ENCODE measurements at places on chromosomes 5 and 9.

DNA sequence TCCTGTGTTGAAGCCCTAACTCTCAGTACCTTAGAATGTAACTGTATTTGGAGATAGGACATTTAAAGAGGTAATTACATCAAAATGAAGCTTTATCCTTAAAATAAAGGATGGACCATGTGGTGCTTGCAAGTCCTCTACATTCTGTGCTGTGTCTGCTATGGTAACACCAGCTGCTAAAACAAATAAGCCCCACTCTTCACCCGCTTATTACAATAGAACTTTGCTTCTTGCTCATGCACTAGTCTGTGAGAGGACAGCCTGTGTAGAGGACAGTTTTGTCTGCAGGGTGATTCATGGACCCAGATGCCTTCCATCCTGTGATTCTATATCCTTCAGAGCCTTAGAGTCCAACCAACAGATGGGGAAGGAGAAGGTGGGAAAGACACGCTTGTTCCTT lies 12.5 kb upstream of the IGFBPL1 start:
- DNase-seq, result no peak

DNA sequence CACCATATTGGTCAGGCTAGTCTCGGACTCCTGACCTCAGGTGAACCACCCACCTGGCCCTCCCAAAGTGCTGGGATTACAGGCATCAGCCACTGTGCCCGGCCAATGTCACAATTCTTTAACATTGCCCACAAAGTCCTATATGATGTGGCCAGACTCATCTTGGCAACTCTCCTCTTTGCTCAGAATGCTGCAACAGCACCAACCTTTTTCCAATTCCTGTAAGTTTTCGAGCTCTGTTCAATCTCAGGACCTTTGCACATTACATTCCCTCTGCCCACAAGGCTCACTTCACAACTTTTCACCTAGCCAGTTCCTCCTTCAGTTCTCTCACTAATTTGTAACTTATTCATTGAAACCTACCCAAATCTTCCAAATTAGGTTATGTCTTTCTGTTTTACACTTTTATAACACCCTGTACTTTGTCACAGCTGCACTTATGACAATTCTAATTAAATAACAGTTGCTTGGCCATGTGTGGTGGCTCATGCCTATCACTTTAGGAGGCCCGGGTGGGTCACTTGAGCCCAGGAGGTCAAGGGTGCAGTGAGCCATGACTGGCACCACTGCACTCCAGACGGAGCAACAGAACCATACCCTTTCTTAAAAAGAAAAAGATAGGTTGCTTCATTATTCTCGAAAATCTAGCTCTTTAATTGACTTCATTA lies 30.9 kb upstream of the GLDC start:
- DNase-seq, result no peak

DNA sequence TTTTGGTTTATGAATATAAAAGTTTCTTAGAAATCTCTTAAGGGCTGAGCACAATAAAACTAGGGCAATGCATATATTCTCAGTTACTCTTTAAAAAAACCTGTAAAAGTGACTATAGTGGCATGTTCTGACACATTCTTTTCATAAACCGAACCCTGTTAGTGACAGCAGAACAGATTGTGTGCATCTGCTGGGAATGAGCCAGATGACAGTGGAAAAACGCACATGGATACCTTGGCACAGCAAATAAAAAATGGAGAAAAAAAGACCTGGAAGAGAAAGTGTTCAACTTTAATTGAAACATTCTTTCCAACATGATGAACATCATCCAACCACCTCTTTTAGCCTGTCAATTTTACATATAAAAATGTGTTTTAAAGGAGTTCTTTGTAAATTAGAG lies 12.7 kb downstream of the MEF2C start:
- no peak for DNase-seq

GRCh38 chr9:92488681-92489550 lies 6.6 kb upstream of the ASPN start:
- DNase-seq, result no peak

GRCh38 chr9:115071176-115071575 lies 46.8 kb downstream of the TNC start:
- no peak for DNase-seq

DNA sequence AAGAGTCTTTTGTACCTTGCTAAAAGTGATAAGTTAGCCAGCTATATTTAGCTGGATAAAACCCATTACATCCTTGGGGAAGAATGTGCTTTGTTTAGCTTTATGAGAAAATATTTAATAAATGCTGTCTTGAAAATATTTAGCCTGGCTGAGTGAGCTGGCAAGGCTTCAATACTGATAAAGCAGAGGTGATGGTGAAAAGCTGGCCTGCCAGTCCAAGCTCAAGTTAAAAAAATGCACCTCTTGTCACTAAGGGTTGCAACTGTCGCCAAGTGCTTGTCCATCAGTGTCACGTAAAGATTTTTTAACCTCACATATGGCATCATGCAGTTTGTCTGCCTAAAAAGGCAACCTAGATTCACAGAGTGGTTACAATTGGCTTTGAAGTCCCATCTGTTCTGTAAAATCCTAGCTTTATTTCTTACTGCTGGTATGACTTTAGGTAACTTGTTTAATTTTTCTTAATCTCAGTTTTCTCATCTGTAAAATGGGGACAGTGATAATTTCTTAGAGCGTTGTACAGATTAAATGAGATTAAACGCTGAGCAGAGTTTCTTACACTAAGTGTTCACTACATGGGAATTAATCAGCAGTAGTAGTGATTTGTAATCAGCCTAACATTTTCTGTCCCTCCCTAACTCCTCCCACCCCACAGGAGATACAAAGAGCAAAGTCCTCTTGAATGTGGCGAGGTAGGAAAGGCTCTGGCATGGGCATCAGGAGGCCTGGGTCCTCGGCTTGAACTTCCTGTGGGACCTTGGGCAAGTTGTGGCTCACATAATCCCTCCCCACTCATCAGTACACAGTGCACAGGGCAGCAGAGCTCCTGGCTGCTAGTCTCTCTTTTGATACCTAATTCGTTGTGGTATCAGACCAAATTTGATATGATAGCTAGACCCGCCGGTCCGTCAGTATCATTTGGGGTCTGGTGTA lies 48.7 kb downstream of the PIK3R1 start:
- DNase-seq, result no peak
